Effector memory CD8-positive, alpha-beta T cell (primary cell): ENCODE measurements at places on chromosomes 5 and 9.

GRCh38 chr5:41057231-41057630 lies 13.9 kb downstream of the MROH2B start:
- no peak for DNase-seq

DNA sequence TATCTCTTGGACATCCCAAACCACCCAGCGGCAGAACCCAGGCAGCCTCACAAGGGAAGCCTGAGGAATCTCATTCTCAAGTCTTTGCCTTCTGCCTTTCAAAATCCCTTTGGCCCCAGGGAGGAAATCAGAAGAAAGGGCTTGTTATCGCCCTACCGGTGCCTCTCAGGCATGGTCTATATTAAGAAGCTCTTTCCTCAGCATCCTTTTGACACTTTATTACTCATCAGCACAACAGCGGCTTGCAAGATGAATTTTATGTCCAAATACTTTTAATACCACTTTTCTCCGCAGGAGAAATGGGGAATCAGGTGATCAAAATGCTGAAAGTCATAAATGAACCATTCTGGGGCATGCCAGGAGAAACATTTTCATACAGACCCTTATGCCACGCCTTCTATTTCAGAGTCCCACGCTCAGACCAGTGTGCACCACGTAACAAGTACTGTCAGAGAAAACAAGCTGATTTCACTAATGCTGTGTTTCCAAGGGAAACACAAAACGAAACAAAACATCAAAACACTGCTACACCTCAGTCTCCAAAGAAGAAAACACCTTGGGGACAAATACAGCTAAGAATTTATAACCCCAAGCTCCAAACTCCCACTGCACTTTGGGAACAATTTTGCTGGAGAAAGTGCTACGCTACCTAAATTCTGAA lies 30.0 kb downstream of the RAPGEF1 start:
- peak; percentile 52 for DNase-seq

DNA sequence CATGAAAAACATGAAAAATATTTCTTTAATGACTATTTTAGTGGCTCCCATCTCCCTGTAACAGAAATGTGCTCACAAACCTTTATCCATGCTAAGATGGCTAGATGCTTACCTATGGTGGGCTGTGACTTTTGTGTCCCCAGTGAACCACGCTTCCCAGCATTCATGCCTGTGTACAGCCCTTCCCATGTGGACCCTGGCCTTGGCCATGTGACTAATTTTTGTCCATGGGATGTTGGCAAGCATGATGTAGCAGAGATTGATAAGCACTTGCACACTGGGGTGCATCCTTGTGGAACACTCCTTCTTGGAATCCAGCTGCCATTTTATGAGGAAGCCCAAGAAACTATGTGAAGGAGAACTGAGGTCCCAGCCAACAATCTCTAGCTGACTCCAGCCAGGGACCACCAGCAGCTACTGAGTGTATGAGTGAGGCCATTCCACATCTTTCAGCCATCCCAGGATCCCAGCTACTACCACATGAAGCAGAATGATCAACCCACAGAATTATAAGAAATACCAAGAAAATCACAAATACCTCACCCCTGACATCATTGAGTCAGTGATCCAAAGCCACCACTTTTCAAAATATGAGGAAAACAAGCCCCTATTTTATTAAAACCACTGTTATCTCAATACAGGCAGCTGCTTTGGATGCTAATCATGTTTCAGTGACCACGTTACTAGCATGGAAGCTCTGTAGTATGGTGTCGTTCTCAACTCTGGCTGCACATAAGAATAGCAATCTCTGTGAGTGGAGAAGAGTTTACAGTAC lies 16.1 kb upstream of the RAI14 start:
- no peak for DNase-seq

DNA sequence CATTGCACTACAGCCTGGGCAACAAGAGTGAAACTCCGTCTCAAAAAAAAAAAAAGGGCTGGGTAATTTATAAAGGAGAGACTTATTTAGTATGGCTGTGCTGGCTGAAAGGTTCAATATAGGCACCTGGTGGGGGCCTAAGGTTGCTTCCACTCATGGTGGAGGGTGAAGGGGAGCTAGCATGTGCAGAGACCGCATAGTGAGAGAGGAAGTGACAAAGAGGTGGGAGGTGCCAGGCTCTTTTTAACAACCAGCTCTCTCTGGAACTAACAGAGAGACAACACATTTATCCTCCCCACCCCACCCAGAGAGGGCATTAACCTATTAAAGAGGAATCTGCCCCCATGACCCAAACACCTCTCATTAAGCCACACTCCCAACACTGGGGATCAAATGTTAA lies 28.9 kb upstream of the SERINC5 start:
- DNase-seq, result no peak

DNA sequence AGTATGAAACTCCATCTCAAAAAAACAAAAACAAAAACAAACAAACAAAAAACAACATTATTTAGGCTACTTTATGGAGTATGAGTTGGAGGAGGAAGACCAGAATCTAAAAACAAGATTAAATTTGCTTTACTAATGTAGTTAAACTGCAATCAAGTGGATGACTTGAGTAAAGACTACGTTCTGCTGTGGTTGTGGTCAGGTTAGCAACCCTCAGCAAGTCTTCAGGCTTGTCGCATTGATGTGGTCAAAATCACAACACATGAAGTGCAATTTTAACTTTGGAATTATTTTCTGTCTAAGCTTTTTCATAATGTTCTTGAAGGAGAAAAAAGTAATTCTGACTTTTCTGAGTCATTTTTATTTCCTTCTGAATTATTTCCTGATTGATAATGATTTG lies 43.1 kb downstream of the PDE6A start:
- DNase-seq, result no peak
